Right forelimb (tissue), 1 donor: ENCODE measurements at places on chromosomes 7 and 10.

DNA sequence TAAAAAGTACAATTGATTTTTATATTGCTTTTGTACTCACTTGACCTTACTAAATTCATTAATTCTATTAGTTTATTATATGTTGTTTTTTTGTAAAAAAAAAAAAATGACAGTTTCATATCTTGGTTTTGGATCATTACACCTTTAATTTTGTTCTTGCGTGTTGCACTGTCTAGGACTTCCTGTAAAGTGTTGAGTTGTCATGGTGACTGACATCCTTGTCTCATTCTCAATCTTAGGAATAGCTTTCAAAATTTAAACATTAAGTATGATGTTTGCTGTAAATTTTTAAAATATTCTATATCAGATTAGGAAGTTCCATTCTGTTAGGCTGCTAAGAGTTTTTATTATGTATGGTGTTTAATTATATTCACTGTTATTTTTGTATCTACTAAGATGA is 139.1 kb downstream of the ARHGAP12 start:
- no peak for DNase-seq

DNA sequence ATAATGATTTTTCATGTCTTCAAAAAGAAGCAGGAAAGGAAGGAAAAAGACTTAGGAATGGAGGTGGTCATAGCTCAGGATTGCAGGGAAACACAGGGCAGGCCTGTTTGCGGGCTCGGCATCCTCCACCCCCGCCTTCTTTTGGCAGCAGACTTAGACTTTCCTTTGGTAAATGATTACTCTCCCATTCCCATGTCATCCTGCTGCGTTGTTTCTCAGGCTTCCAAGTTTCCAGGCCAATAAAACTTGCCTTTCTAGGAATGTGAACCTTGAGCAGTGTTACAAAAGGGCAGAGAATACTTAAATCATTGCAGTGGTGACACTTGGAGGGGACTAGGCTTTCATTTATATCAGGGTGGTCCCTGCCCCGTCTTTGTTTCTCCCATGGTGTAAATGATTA is 34.0 kb upstream of the DGKB start:
- DNase-seq, result no peak

DNA sequence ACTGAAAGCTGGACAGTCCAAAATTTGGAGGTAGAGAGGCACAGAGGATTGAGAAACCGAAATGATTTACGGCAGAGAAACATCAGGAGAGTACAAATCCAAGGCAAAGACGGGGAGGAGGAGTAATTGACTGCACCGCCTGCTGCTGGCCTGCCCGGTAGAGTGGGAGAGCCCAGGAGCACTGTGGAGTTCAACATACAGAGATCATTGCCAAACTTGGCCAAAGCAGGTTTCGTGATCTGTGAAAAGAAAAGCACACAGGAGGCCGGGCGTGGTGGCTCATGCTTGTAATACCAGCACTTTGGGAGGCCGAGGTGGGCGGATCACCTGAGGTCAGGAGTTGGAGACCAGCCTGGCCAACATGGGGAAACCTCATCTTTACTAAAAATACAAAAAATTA is 306.0 kb upstream of the PFKP start:
- DNase-seq, result no peak

- no peak for DNase-seq
Observed at GRCh38 chr7:139131-139530, 53.2 kb upstream of the FAM20C start.

DNA sequence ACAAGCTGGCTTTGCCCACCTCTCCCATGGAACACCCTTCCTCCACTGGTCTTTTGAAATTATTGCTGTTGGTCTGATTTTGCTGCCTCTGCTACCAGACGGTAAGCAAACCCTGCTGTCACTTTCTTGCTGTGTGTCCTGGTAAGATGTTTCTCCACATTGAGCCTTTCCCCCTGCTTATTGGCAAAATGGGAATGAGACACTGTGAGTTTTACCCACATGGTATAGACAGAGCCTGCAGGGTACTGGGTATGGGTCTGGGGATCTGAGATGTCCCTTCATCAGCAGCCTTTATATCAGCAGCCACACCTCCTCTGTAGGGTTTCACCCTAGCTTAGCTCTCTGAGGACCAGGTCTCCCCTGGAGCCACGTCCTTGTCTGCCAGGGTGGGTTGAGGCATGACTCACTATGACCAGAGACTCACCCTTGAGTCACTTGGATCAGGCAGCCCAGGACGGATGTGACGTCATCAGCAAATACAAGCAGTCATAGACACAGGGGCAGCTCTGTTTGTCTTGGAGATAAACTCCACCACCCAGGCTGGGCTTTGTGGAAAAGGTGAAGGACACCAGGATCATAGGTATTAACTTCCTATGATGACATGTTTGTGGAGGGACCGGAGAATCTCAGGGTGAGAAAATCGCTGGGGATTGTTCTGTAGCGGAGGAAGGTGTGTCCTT is 17.9 kb upstream of the BAIAP2L1 start:
- no peak for DNase-seq

GRCh38 chr10:5385224-5385623 is 19.4 kb downstream of the TUBAL3 start:
- DNase-seq, result no peak

DNA sequence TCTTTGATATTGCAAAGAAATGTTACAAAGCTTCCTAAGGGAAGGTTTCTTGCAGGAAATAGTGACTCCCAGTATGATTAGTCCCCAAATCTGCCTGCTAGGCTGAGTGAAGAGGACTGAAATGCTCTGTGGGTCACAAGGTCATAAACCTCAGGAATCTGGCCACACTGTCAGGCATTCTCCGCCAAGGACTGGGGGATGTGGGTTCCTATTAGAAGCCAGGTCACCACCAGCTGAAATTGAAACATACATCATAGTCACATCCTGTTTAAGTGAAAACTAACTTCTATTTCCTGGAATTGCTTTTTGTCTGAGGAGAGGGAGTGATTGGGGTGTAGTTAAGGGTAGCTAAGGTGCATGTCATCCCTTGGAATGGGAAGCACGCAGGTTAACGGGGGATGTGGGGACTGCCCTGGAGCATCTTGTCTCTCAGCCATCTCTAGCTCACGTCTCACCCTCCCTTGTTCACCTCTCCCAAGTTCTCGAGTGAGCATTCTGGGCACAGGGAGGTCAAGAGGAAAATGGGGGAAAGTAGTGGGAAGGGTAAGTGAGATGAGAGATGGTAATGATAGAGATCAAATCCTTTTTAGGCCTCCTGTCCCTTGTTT is 12.0 kb upstream of the GSAP start:
- DNase-seq, result no peak

- DNase-seq, result no peak
Observed at GRCh38 chr7:11638011-11638774, 193.8 kb downstream of the THSD7A start.

DNA sequence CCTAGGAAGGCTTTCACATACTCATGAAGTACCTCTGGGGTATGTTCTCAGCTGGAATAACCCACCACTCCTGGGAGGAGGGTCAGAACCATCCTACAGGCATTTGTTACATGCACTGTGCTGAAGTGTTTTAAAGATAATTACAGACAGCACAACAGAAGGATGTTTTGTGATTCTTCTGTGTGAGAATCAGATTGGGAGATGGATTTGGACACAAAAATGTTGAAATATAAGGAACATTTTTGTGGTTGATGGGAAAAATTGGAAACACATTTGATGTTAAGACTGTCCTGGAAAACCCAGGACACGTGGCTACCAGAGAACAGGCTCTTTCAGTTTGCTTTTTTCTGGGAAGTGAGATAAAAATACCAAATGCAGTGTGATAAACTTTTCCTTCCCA is 61.4 kb downstream of the BICC1 start:
- DNase-seq, result no peak

DNA sequence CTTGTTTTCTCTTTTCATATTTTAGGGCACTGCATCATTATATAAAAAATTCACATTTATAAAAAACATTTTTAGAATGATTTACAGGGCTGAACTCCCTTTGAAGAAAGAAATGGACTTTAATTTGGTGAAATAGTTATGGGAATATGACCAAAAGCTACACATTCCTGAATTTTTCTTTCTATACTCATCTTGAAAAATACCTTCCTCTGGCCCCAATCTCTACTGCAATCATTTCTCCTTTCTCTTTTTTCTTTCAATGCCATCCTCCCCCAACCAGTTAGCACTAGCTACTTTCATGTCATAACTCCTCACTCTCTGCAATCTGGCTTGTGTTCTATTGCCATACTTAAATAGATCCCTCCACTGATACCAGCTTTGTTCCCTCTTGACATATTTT is 6.2 kb downstream of the WNT8B start:
- DNase-seq, result no peak

DNA sequence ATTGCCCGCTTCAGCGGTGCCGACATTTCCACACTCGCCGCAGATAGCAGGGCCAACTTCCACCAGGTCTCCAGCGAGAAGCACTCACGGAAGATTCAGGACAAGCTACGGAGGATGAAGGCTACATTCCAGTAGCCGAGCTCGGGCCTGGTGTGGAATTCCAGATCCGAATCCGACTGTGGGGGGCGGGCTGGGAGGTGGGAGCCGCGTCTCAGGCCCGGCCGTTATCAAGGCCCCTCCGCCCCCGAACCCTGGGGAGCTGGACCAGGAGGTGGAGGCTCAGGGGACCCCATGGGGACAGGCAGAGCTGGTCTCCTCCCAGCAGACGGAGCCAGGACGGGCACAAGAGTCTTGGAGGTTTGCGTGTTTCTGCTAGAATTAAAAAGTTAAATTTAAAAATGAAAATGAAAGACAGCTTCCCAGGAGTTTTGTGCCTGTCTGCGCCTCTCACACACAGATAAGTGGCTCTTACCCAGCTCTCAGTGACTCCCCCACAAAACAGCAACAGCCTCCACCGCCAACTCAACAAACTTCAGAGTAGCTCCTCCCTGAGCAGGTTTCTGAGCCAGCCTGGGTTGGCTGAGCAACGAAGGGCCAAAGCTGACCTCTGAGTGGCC is 5.2 kb upstream of the UTF1 start:
- no peak for DNase-seq

GRCh38 chr7:106139265-106140251 is 27.4 kb upstream of the SYPL1 start:
- no peak for DNase-seq

DNA sequence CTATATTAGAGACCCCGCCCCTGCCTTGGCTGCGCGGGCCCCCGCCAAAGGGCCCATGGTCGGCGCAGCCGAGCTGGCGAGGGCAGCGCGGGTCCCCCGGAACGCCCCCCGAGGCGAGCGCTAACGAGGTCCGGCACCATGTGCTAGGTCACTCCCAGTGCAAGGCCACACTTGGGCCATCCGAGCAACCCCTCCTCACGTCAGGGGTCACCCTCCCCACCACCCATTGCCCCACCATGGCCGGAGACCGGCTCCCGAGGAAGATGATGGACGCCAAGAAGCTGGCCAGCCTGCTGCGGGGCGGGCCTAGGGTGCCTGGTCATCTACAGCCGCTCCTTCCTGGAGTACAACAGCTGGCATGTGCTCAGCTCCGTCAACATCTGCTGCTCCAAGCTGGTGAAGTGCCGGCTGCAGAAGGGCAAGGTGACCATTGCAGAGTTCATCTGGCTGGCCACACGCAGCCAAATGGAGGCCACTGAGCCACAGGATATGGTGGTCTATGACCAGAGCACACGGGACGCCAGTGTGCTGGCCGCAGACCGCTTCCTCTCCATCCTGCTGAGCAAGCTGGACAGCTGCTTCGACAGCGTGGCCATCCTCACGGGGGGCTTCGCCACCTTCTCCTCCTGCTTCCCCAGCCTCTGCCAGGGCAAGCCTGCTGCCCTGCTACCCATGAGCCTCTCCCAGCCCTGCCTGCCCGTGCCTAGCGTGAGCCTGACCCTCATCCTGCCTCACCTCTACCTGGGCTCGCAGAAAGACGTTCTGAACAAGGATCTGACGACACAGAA is 12.4 kb upstream of the SEC24C start:
- DNase-seq, result no peak

DNA sequence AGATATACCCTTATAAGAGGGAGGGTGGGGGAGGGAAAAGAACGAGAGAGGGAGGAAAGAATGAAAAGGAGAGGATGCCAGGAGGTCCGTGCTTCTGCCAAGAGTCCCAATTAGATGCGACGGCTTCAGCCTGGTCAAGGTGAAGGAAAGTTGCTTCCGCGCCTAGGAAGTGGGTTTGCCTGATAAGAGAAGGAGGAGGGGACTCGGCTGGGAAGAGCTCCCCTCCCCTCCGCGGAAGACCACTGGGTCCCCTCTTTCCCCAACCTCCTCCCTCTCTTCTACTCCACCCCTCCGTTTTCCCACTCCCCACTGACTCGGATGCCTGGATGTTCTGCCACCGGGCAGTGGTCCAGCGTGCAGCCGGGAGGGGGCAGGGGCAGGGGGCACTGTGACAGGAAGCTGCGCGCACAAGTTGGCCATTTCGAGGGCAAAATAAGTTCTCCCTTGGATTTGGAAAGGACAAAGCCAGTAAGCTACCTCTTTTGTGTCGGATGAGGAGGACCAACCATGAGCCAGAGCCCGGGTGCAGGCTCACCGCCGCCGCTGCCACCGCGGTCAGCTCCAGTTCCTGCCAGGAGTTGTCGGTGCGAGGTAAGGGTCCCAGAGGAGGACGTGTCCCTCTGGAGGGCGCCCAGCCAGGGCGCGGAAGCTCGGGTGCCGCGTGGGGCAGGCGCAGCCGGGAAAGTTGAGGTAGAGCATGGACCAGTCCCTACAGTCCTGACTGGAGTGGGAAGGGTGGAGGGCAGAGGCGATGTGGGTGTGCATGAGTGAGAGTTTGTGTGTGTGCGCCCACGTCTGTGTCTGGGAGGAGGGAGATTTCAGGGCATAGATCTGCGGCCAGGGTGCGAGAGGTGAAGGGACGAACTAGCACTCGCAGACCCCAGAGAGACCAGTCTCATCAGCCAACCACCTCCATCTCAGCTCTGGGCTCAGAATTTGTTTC is 844 bp downstream of the GRM3 start:
- DNase-seq, result no peak

GRCh38 chr7:51077987-51078370 is 238.6 kb downstream of the COBL start:
- DNase-seq, result no peak

- no peak for DNase-seq
Observed at GRCh38 chr7:50142425-50143017, 49.5 kb upstream of the ZPBP start.

- no peak for DNase-seq
Observed at GRCh38 chr10:119020627-119020946, 8.9 kb upstream of the NANOS1 start.

DNA sequence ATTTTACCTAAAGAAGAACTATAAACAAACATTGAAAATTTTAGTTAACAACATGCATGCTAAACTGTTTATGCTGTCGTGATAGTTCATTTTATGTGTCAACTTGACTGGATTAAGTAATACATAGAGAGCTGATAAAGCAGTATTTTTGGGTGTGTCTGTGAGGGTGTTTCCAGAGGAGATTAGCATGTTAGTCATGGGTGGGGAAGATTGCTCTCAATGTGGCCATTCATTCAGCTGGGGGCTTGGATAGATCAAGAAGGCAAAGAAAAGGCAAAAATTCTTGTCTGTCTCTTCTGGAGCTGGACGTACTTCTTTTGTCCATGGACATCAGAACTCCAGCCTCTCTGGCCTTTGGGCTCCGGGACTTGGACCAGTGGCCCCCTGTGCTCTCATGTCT is 172.9 kb upstream of the SEMA3E start:
- no peak for DNase-seq

DNA sequence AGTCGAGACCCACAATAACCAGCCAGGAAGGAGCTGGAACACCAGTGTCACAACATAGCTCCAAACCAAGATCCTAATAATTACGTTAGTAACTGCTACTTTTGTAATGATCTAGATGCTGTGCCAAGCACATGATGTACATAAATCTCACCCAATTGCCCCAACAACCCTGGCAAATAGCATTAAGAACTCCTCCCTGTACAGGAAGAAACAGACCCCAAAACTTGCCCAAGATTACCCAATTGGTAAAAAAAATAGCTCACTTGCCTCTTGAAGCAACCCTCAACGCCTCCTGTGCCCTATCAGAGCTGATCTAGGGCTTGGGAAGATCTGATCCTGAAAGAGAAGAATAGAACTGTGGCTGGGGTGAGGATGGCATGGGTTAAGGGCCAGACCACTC is 628.7 kb upstream of the AUTS2 start:
- no peak for DNase-seq
